Fibroblast of skin of back (primary cell): ENCODE measurements at places on chromosomes 4 and X.

GRCh38 chr4:152609481-152609880 is 70.3 kb downstream of the TMEM154 start:
- DNase-seq: no peak

DNA sequence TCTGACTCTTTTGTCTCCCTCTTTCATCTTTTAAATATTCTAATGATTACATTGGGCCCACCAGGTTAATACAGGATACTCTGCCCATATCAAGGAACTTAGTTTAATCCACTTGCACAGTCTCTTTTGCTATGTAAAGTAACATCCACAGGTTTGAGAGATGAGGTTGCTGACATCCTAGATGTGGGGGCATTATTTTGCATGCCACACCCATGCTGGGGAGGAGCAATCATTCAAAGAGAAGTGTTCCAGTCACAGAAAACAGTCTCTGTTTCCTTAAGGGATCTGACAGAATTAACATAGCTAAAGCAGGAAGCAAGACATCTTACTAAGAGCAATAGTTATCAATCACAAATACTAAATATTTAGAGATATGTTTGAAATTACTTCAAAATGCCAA is 11.5 kb upstream of the TRAM1L1 start:
- DNase-seq: no peak

- DNase-seq: peak; percentile 2
Observed at GRCh38 chrX:126770179-126770578, 49.4 kb upstream of the PRR32 start.

GRCh38 chr4:20297783-20298182 is 46.1 kb downstream of the SLIT2 start:
- DNase-seq: no peak

DNA sequence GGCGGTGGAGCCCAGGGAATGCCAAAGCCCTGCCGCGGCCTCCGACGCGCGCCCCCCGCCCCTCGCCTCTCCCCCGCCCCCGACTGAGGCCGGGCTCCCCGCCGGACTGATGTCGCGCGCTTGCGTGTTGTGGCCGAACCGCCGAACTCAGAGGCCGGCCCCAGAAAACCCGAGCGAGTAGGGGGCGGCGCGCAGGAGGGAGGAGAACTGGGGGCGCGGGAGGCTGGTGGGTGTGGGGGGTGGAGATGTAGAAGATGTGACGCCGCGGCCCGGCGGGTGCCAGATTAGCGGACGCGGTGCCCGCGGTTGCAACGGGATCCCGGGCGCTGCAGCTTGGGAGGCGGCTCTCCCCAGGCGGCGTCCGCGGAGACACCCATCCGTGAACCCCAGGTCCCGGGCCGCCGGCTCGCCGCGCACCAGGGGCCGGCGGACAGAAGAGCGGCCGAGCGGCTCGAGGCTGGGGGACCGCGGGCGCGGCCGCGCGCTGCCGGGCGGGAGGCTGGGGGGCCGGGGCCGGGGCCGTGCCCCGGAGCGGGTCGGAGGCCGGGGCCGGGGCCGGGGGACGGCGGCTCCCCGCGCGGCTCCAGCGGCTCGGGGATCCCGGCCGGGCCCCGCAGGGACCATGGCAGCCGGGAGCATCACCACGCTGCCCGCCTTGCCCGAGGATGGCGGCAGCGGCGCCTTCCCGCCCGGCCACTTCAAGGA is at the start of gene FGF2:
Gene FGF2, plus strand, starts transcription at position 279 of the 705 bp plus-strand sequence. Its CDS starts 344 bp downstream, at position 623.
- peak; percentile 69 for DNase-seq

GRCh38 chr4:35066406-35066805 is 1177.9 kb downstream of the ARAP2 start:
- DNase-seq: no peak
